ENCODE measurements at places on chromosomes 1 and 21.

- no peak for DNase-seq
Measured at GRCh38 chr21:42263591-42264131, 44.7 kb downstream of the ABCG1 start.

GRCh38 chr1:25773441-25774125 is 26.4 kb upstream of the SELENON start:
- no peak for DNase-seq

DNA sequence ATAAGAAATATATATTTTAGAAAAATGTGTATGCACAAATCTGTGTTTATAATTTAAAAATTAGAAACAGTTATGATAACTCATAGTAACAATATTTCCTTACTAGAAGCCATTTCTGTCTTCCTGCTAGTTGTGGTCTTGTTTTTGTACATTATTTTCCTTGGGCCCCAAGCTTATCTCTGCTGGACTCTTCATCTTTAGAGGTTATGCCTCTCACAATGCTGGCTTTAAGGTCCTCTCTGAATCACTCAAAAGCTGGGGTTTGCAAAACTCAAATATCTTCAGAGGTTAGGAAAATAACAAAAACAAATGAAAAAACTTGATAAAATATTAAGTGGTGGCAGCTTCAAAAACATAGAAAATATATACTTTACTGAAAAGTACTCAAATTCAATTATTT is 133.8 kb downstream of the PTPRC start:
- DNase-seq: no peak

DNA sequence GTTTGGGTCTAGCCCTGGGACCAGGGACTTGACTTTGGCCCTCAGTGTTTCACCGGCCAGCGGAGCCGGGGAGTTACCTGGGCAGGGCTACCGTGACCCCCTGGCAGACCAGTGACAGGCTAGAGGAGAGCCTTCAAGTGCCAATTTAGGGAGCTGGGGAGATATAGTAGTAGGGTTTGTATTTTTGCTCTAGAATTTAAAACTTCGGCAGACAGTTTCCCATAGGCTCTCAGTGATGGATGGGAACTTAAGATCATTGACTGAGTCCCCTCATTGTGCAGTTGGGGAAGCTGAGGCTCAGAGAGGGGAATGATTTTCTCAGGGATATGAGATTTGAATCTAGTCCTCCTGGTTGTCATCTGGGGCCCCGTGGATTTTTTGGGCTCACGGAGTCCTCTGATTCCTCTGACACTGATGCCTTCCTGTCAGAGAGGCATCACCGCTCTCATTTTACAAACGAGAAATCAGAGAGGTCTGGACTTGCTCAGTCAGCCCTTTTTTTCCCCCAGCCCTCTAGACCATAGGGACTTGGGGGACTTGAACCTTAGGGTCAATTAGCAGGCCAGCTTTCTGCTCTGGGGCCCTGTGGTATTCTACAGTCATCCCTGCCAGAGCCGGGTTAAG is 58.3 kb upstream of the ACOT11 start:
- no peak for DNase-seq

DNA sequence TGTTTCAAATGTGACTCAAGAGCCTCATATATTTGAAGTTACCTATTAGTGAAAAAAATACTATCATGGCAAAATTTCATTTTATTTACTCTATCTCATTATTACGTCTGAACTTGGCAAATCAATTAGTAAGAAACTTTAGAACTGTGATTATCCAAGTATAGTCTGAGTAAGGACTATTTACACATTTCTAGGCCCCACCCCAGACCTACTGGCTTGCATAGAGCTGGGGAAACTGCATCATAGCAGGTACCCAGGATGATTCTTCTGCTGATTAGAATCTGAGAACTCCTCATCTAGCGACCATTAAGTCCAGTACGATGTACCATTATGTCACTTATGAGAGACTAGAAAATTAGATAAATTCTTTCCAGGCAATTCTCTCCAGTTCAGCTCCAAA is 20.1 kb downstream of the MCOLN3 start:
- no peak for DNase-seq

GRCh38 chr1:185991266-185991665 is 257.1 kb downstream of the HMCN1 start:
- no peak for DNase-seq

DNA sequence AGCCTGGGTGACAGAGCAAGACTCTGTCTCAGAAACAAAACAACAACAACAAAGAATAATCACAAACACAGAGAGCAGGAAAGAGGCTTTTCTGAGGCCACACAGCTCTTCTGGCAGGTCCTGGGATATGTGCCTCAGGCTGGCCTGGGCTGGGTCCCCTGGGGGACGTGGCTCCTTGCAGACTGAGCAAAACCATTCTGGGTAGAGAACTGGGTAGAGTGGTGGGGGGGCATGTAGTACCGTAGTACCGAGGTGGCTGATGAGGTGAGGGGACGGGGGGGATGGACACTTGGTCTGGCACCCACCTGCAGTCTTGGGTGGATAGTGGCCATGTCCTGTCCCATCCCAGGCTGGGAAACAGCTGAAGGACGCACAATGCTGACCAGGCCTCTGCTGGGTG is 6.0 kb downstream of the TMEM82 start:
- no peak for DNase-seq

DNA sequence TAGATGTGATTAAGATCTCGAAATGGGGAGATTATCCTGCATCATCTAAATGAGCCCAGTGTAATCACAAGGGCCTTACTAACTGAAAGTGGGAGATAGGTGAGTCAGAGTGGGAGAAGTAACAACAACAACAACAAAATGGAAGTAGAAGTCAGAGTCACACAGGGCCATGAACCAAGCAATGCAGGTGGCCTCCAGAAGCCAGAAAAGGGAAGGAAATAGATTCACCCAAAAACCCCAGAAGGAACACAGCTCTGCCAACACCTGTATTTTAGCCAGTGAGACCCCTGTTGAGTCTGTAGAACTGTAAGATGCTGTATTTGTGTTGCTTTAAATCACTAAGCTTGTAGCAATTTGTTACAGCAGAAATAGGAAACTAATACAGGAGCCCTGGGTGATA is 4.1 kb downstream of the TAGLN2 start:
- no peak for DNase-seq

- DNase-seq: no peak
Measured at GRCh38 chr1:226438007-226438406, 30.1 kb upstream of the PARP1 start.

GRCh38 chr1:212819726-212820125 is 27.7 kb downstream of the SPATA45 start:
- DNase-seq: no peak

- DNase-seq: no peak
Measured at GRCh38 chr1:76682138-76682537, 185.1 kb upstream of the ST6GALNAC5 start.

DNA sequence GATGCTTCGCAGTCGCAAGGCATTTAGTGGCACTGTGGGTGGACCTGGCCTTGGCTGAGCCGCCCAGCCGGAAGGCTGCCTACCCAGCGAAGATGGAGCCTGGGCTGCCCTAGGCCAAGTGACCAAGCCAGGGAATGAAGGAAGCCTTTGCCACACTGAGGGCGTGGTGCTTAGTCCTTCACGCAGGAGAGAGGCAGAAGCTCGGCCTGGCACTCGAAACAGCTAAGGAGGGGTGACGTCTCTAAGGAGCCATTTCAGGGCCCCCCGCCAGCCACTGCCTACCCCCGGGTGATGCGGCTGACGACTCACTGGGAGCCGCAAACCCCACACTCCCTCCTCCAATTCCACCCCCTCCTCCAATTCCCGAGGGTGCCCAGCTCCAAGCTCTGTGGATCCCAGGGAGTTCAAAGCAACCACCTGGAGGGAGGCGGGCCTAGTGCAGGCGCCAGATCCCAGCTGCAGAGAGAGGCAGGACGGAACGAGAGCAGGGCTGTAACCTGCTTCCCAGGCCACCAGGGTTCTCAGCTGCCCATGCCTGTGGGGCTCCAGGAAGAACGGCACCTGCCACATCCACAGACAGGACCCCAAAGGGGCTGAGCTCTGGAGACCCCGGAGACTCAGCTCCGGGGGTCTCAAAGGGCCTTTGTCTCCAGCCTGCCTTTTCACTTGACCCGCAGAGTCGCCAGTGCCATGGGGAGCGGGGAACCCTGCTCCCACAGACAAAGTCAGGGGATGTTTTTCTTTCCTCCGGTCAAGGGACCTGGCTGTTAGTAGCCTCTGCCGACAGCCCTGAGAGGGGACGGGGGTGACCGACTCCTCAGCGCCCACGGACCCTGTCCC is 75.8 kb downstream of the ARHGEF16 start:
- DNase-seq: no peak

DNA sequence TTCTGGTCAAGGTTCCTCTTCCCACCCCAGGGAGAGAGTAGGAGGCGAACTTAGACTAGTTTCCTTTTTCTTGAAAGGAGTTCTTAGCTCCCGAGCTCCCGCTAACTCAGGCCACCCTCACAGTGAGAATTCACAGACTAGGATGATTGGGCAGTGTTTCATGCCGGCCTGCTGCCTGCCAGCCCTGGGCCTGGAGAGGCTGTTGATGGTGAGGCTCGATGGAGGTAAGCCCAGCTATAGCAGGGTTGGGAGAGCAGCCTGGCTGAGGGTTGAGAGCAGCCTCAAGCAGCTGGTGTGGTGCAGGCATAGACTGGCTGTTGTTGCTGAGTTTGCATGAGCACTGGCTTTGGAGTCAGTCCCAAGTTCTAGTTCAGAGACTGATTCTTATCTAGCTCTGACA is 274.4 kb downstream of the MATN1 start:
- no peak for DNase-seq

DNA sequence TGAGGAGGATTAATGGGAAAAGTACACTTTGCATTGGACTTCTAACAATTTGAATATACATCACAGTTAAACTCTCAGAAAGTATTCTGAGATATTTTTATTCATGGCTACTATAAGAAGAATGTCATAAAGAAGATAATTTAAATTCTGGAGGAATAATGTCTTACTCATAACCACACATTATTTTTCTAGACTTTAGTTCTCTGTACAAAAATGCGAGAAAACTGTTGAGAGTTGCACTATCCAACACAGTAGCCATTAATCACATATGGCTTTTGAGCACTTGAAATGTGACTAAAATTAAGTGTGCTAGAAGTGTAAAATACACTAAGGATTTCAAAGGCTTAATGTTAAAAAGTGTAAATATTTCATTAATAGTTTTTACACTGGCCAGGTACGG is 53.8 kb downstream of the CRB1 start:
- DNase-seq: no peak

Data from fibroblast of the conjunctiva (primary cell).